ENCODE measurements at places on chromosomes 4 and X.

DNA sequence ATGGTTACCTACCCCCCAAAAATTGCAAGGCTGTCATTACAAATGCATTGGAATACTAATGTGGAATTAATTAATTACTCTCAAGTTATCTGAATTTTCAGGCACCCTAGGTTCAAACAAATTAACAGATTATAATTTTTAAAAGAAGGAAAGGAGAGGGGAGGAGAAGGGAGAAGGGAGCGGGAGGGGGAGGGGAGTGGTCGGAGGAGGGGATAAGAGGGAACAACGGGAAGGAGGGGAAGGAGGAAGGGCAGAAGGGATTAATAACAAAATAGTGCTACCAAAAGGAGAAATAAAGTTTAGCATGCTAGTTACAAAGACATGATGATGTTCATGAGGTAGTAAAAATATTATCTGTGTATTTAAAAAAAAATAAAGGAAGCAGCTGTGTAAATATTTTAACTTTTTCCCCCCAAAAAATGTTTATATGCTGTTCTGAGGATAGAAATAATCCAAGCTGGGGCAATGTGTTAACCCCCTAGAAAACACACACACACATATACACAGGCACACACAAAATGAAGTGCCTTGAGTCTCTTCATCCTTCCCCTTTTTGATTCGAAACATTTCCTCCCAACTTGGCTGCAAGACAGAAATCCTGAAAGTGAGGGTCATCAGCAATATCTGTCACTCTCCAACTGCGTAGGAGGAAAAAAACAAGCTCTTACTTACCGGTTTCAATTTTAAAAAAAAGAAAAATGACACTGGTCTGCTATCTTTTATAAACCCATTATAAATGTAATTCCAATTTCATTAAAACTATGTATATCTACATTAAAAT, 58.8 kb downstream of the PPP3CA start:
- no peak for DNase-seq

DNA sequence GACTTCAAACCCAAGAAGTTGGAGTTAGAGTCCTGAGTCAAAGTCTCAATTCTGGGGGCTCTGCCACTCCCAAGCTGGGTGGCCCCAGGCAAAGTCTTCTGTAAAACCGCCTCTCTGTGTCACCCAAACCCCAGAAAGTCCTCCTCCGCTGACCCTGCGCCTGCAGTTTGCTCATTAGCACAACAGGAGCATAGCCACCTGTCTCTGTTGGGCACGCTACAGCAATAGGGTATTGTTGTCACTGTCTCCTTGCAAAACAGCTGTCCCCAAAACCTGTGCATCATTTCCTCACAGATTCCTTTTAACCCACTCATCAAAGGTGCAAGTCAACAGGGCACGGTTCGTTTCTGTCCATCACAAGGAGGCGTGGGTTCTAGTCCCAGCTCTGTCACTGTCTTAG, 8.0 kb upstream of the DGAT2L6 start:
- no peak for DNase-seq

GRCh38 chrX:40936827-40937226, 148.4 kb upstream of the USP9X start:
- no peak for DNase-seq

- no peak for DNase-seq
Observed at GRCh38 chr4:101145021-101145420, 202.3 kb downstream of the PPP3CA start.

DNA sequence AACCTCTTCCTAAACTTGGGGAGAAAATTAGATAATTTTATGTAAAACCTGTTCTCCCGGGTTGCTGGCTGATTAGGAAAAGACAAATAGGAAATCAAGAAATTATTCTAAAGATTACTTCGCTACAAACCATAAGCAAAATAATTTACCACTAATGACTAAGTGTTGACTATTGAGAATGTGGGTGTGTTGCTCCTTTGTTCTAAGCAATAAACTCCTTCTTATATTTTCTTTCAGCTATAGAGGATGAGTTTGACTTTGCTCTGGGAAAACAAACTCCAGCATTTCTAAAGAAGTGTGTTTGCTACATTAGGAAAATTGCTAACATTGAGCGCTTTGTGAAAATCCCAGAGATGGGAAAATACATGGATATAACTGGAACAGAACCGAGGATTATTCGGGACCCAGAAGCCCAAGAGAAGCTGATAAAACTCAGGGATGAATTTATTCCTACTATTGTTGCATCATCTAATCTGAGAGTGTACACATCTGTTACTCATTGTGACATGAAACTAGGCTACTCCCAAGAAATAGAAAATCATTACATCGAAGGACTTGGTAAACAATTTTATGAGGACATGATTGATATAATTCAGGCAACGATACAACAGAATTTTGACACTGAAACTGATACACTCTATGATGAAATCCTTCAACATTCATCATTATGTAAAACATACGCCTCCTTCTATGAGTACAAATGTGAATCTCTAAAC, 194.2 kb downstream of the NWD2 start:
- DNase-seq = no peak

GRCh38 chr4:119559044-119559647, 69.5 kb downstream of the PDE5A start:
- DNase-seq = no peak

GRCh38 chr4:138405466-138405891, 163.3 kb upstream of the SLC7A11 start:
- no peak for DNase-seq

DNA sequence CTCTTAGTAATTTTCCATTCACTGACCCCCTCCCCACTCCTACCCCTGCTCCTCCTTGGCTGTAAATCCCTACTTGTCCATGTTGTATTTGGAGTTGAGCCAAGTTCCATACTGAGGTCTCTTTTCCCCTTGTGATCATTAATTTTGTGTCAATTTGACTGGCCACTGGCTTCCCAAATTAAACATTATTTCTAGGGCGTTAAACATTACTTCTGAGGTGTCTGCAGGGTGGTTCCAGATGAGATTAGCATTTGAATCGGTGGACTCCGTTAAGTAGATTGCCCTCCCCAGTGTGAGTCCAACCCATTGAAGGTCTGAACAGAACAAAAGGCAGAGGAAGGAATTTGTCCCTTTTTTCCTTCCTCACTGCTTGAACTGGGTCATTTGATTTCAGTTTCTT, 25.7 kb downstream of the SLC39A8 start:
- DNase-seq = no peak

- DNase-seq = no peak
Observed at GRCh38 chrX:15207994-15208393, 61.9 kb downstream of the ASB9 start.

- DNase-seq = no peak
Observed at GRCh38 chr4:178174756-178175155, 732.5 kb upstream of the AGA start.

GRCh38 chrX:42967681-42968300, 189.8 kb upstream of the PPP1R2C start:
- DNase-seq = no peak

GRCh38 chr4:121219227-121219626, 55.1 kb upstream of the TNIP3 start:
- no peak for DNase-seq

GRCh38 chrX:1534301-1535168, 2.5 kb downstream of the P2RY8 start:
- no peak for DNase-seq

GRCh38 chr4:84481077-84481859, 17.8 kb downstream of the NKX6-1 start:
- DNase-seq = no peak

DNA sequence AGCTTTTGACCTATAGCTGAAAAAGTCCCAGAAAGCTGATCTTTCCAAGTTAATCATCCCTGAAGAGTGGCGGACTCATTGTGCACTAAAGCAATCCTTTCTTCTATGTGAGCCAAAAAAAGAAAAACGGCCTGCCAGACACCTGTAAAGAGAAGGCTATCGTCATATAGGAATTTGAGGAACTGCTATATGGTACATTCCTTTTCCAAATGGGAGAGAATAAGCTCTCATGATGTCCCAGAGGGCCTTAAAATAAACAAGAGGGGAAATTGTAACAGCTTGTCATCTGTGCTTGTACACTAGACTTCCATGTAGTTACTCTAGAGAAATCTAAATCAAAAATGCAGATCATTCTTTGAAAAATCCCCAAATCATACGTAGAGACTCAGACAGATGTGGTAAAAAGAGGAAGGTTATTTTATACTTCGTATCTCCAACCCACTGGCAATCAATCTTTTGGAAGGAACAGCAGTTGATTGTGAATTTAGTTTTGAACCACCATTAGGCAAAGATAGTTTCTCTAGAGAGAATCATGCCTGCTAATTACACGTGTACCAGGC, 26.1 kb downstream of the GPR174 start:
- DNase-seq = no peak

- no peak for DNase-seq
Observed at GRCh38 chr4:39312816-39313215, 53.3 kb downstream of the RFC1 start.

DNA sequence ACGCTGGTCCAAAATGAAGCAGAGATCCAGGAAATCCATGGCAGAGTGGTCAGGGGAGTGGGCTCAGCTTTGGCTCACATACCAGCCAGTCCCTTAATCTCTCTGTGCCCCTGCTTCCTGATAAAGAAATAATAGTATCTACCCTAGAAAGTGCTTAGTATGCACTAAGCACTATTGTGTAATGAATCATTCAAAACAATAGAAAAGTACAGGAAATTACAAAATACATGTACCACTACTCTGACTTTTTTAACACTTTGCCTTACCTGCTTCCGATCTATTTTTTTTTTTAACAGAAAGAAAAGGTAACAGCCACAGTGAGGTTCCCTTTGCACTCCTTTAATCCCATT, 49.9 kb downstream of the TBC1D9 start:
- DNase-seq = no peak

DNA sequence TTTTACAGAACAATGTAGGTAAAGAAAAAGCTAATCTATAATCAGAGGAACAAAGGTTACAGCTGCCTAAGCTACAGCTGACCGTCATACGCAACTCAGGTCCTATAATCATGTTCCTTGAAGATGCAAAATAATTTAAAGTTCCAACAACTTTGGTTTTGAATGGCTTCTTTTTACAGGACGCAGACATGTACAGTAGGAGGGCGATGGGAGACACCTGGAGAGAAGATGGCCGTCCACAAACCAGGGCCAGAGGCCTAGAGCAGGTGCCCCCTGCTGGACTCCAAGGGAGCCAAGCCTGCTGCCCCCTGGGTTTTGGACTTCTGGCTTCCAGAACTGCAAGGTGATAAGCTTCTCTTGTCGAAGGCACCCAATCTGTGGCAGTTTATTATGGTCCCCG, 10.6 kb downstream of the HGFAC start:
- no peak for DNase-seq

- DNase-seq = no peak
Observed at GRCh38 chr4:6264225-6264540, 5.5 kb upstream of the WFS1 start.

GRCh38 chrX:37783305-37783704, 3.4 kb downstream of the CYBB start:
- DNase-seq = no peak

DNA sequence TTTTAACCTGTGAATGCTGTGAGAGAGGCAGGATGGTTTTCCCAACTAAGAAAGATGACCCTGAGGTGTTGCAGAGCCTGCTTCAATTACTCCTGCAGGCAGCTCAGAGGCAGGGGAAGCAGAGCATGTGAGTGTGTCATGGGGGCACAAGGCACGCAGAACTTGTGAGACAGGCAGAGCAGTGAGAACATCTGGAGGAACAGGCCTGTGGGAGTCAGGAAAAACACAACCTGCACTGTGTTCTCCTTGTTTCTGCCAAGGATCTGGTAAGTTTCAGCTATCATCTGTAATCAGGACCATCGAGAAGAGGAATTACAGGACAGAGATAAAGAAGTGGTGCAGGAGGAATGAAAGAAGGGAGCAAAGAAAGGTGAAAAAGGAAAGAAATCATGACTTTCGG, 741.8 kb upstream of the INTU start:
- DNase-seq = no peak

GRCh38 chr4:145498430-145498829, 16.8 kb downstream of the SMAD1 start:
- no peak for DNase-seq

- DNase-seq = no peak
Observed at GRCh38 chr4:30950737-30951136, 230.6 kb downstream of the PCDH7 start.

DNA sequence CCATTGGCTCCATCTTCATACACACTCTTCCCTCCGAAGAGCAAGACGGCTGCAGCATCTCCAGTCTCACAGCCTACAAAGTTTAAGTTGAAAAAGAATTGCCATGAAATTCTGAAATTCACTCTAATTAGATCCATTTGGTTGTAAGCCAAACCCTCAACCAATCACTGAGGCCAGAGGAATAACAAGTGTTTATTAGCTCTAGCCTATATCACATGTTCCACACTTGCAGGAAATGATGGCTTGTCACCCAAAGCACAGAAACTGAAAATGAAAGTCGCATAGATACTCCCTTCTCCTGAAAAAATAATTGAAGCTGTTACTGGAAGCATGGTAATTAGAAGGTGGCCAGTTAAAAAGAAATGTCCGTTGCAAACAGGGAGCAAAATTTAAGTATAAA, 1071.8 kb downstream of the CCSER1 start:
- no peak for DNase-seq

DNA sequence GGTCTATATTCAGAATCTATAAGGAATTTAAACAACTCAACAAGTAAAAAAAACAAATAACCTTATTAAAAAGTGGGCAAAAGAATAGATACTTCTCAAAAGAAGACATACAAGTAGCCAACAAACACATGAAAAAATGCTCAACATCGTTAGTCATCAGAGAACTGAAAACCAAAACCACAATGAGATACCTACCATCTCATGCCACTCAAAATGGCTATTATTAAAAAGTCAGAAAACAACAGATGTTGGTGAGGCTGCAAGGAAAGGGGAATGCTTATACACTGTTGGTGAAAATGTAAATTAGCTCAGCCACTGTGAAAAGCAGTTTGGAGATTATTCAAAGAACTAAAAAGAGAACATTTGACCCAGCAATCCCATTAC, 201.6 kb downstream of the QDPR start:
- DNase-seq = no peak

DNA sequence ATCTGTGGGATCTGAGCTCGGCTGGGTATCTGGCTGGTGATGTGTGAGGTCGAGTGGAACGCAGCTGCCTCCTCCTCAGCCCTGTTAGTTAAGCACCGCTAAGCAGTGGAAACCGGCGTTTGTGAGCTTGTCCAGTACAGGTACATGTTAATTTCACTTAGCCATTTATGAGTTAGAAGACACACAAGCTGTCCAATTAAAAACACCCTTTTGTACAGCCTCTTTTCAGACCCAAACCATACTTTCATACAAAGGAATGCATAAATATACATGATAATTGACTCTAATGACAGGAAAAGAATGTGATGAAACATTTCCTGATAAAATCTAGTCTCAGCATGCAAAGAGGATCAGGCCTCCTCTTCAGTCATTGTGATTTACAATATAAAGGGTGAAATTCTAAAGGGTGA, 163.6 kb upstream of the FAT1 start:
- no peak for DNase-seq

- DNase-seq = no peak
Observed at GRCh38 chrX:148813422-148813821, 313.0 kb downstream of the AFF2 start.

GRCh38 chr4:6095023-6095752, 77.0 kb upstream of the C4orf50 start:
- no peak for DNase-seq

GRCh38 chr4:171929477-171929876, 116.3 kb downstream of the GALNTL6 start:
- DNase-seq = no peak

Data from C1 segment of cervical spinal cord (tissue), 14 donors.